ENCODE measurements at places on chromosomes 13 and 19.

GRCh38 chr13:114070098-114070799 is 62.2 kb downstream of the RASA3 start:
- DNase-seq, result no peak

DNA sequence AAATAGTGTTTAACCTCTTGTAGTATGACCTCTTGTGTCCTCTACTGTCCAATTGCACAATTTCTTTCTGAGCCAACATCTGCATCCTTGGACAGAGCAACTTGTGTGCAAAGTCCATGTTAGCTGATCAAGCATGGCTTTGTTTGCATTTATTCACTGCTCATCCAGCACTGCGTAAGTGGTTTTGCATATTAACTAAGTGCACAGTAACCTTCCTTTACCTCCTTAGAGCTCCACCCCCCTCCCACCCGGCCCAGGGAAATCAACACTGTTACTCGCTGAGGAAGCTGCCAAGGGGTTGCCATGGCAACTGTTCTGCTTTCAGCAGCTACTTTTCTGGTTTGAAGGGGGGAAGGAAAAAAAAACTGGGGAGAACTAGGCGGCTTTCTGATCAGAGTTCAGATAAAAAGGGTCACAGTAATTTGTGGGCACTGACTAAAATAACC is 153.5 kb upstream of the KLF12 start:
- DNase-seq, result peak; percentile 92

GRCh38 chr13:49315036-49315565 is 67.4 kb downstream of the CDADC1 start:
- no peak for DNase-seq

- no peak for DNase-seq
Measured at GRCh38 chr19:10636304-10636972, 11.1 kb downstream of the SLC44A2 start.

DNA sequence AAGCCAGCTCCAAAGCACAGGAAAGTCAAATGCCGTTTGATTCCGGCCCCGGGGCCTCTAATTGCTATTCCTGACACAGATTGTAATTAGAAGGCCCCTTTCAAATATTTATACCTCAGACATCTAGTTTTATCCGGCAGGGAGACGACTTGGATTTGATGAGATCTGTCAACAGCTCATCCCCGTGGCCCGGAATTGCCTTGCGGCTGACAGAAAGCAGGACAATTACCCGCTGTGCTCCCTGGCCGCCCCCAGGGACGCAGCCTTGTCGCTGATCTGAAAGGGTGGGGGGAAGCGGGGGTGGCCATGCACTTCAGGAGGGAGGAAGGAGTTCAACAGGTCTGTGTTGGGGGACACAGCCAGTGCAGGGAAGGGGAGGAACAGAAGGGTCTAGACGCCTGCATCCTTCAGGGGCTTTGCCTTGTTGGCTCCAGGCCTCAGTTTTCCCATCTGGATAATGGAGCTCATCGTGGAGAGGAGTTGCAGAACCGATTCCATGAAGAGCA is 1.8 kb upstream of the SHD start:
- no peak for DNase-seq

DNA sequence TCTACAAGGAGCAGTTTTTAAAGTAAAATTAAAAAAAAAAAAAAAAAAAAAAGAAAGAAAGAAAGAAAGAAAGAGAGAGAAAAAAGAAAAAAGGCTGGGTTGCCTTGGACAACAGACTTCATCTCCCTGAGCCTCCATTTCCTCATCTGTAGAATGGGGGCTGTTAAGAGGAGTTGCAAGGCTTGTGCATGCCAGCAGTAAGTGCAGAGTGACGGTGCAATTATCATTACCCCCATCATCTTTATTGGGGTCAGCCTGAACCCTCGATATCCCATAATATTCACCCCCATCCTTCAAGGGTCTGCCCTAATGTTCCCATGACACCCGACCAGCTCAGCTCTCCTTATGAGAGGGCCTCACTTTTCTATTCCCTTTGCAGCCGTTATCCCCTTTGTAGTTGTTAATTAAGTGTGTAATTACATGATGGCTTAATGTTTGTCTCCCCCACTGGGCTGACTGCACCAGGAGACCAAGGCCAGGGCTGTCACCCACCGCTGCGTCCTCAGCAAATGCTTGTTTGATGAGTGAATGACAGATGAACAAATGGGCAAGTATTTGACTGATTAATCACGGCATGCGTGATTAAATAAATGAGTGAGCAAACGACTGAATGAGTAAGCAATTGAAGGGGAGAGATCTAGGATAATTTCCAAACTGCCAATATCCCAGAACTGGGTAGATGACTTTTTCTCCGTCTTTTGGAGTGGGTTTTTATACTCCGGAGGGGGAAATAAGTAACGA is 10.1 kb downstream of the FOSB start:
- no peak for DNase-seq

DNA sequence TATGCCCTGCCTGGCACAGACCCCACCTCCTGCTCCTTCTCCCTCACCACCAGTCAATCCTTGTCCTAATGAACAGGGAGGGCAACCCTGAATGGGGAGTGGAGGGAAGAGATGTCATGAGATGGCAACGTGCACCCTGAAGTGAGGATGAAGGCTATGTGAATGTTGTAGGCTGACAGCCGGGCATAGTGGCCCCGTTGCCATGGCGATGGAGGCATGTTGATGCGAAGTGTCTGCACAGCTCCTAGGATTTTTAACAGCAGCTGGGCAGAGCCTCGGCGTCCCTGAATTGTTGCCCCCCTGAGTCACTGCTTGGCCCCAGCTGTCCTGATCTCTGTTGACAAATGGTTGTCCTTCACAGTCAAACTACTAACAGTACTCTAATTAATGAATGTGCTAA is 4.8 kb upstream of the ALOX5AP start:
- DNase-seq, result peak; percentile 53

DNA sequence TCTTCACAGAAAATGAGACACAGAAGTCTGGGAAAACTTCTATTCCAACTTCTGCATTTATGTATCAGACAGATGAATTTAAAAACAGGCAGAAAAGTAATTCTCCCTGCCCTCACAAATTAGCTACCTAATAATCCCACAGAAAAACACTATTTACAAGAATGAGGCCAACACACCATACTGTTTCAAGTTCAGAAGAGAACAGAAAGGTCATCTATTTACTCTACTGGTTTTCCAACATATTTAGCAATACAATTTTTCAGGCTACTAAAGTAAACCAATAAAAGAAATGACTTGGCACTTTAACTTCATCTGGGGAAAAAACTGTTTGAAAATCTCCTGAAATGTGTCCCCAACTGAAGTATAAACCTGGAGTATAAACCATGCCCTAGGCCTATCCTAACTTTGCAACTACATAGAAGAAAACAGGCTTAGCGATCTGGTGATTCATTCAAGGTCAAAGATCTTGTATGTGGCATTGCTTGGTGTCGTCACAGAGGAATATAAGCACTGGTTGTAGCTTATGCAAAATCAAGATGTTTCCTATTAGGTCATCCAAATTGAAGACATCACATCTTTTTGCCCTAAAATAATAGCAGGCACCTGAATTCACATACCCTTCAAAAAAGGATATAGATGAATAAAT is 20.1 kb upstream of the EBPL start:
- DNase-seq, result no peak

- DNase-seq, result no peak
Measured at GRCh38 chr19:39970425-39970674, 615 bp upstream of the PSMC4 start.

- DNase-seq, result no peak
Measured at GRCh38 chr13:24226762-24227161, 66.2 kb downstream of the SPATA13 start.

- DNase-seq, result no peak
Measured at GRCh38 chr13:72316716-72317115, 410.7 kb downstream of the MZT1 start.

GRCh38 chr13:75936791-75937190 is 300.7 kb downstream of the LMO7 start:
- DNase-seq, result no peak

DNA sequence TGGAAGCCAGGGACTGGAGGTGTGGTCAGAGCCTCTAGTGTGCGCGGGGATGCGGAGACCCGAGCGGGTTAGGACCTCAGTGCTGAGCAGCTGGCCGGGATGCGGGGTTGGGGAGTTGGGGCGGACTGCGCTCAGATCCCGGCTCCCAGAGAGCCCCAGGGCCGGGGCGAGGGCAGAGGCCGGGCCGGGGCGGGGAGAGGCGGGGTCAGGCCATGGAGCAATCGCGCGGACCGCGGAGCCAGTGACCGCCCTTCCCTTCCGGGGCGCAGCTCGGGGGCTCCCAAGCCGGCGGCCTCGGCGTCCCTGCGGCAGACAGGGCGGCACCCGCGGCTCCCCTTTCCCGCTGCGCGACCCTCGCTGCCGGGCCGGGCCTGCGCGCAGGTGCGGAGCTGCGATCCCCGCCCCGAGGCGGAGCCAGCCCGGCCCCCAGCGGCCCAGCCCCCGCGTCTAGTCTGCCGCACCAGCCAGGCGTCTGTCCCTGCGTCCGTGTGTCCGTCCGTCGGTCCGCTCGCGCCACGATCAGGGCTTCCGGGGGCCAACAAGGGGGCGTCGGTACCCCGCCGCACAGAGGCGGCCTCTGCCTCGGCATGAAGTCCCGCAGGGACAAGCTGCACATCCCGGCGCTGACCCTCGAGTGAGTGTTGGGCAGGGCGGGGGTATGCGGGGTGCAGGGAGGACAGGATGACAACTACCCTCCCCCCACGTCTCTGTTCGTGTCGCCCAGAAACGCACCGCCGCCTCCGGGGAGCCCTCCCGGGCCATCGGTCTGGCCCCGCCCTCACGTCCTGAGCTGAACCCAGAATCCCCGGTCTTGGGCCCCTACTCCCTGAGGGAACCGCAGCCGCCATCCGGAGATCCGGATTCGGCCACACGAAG is 12.4 kb downstream of the MAST3 start:
- DNase-seq, result no peak

DNA sequence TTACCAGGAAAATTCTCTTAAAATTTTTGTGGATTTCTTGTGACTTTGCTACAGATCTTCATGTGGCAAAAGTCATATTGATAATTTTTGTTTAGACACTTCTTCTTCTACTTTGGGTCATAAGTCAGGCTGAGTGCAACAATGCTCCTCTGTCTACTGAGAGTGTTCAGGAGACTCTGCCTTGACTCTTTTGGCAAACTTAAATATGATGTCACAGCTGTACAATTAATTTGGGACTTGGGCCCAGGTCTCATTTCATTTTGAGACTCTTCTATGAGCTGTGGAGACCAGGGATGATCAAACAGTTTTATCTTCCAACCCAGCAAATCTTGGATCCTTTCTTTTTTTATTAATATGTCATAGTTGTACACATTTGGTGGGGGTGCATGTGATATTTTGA is 19.7 kb upstream of the IPO5 start:
- DNase-seq, result no peak

- no peak for DNase-seq
Measured at GRCh38 chr19:28403690-28404089, 809.3 kb downstream of the UQCRFS1 start.

- no peak for DNase-seq
Measured at GRCh38 chr19:19051478-19052213, 12.1 kb upstream of the SLC25A42 start.

- DNase-seq, result no peak
Measured at GRCh38 chr19:8566855-8567254, 10.4 kb downstream of the MYO1F start.

DNA sequence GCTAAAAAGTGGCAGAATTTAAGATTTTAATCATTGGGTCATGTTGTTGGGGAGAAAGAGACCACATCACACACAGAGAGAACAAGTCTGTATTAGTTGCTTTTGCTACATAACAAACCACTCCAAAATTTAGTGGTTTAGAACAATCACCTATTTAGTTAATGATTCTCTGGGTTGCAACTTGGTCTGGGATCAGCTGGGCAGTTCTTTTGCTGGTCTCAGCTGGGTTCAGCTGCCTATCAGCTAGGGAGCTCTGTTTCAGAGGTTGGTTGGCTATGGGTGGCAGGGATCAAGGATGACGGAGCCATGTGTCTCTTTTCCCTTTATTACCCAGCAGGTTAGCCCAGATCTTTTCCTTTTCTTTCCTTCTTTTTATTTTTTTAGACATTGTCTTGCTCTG is 8.9 kb downstream of the PINLYP start:
- no peak for DNase-seq

DNA sequence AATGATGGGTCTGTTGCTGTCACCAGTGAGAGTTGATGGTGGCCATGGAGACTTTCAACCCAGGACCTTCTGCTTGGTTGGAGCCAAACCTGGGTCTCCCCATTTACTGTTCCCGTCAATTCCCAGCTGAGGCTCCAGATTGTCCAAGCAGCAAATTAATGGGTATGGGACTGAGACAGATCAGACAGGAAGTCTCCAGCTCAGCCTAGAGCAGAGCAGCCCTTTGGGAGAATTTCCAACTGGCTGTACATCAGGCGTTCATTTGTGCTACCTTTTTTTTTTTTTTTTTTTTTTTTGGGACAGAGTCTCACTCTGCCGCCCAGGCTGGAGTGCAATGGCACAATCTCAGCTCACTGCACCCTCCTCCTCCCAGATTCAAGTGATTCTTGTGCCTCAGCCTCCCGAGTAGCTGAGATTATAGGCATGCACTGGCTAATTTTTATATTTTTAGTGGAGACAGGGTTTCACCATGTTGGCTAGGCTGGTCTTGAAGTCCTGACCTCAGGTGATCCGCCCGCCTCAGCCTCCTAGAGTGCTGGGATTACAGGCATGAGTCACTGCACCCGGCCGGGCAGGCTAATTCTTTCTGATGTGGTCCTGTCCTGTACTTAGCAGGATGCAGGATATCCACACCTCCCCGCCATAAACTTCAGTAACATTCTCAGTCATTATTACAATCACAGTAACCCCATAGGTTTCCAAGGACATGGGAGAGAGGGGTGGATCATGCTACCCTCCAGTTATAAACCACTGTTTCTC is 9.3 kb downstream of the MAP3K10 start:
- DNase-seq, result peak; percentile 56

DNA sequence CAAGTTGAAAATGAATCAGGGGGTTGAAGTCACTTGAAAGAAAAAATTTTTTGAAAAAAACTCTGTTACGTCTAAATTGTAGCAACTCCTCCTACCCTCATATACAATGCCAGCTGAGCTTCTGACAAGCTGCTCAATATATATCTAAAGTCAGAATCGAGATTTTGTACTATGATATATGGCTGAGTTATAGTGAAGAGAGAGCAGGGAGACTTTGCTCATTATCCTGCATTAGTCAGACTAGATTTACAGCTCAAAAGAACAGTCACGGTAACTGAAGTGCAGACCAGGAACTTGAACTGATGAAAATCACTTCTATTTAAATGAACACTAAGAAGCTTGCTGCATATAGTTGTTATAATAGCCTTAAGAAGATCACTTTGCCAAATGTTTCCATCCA is 153.1 kb downstream of the LACC1 start:
- no peak for DNase-seq
